ENCODE measurements at places on chromosomes 12 and 14. TPM values are rescaled to one million over a fixed set of nuclear protein-coding genes. Genes with fewer than 3 reads are reported as not detected.

GRCh38 chr12:15152456-15152855, 68.8 kb downstream of the RERG start:
- DNase-seq = no peak
- no peaks in the 10 kb centered on the region for H3K27me3 ChIP-seq
- peaks cover 78% of the 10 kb centered on the region for H3K4me1 ChIP-seq
- peak overlapping the region; percentile 98 for H3K27ac ChIP-seq

Gene CLEC2A
- total RNA-seq = not detected

DNA sequence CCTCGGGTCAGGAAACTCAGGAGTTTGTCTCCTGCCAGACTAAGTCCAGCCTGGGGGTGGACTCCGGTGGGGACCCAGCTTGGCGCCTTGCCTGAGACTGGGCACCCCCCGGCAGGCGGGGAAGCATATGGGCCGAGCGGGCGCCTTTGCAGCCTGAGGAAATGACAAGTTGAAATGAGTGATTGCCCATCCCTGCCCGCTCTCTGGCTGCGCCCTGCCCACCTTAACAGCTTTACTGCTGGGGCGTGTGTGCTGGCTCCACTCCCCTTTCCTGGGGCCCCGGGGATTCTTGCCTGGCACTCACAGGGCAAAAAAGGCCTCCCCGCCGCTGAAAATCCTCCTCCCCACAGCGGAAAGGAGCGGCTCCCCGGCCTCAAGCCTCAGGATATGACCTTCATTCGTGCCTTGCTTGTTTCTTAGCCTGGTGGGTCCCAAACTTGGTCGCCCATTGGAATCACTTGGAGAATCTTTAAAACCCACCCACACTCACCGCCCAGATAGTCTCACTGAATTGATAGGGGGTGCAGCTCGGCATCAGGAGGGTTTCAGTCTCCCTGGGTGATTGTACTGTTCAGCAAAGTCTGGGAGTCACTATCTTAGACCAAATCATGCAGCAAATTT, 1.5 kb downstream of the RFLNA start:
- no peaks in the 10 kb centered on the region for H3K36me3 ChIP-seq
- peak overlapping the region; percentile 72 for H3K4me3 ChIP-seq
- peaks cover 13% of the 10 kb centered on the region for H3K4me1 ChIP-seq
- DNase-seq = no peak
- no peak overlapping the region for H3K27ac ChIP-seq
- peaks cover 12% of the 10 kb centered on the region for H3K27me3 ChIP-seq

GRCh38 chr14:55532645-55533344, 47.2 kb upstream of the KTN1 start:
- no peaks in the 10 kb centered on the region for H3K27me3 ChIP-seq
- DNase-seq = no peak
- H3K4me1 ChIP-seq = peaks cover 19% of the 10 kb centered on the region
- H3K36me3 ChIP-seq = peaks cover 2% of the 10 kb centered on the region

Gene DPY19L2
- 13.9 TPM for total RNA-seq

Gene ANKS1B
- 0.70 TPM for total RNA-seq

Gene WDHD1
- 8.0 TPM for total RNA-seq

GRCh38 chr14:24132061-24132685, 1.7 kb downstream of the FITM1 start:
- DNase-seq = no peak
- H3K27ac ChIP-seq = no peak overlapping the region
- H3K4me3 ChIP-seq = no peak overlapping the region
- peaks cover 11% of the 10 kb centered on the region for H3K4me1 ChIP-seq

GRCh38 chr14:52369305-52369801, 55.2 kb downstream of the PTGER2 start:
- no peak overlapping the region for H3K27ac ChIP-seq
- no peak for DNase-seq
- H3K27me3 ChIP-seq = peaks cover 3% of the 10 kb centered on the region
- no peak overlapping the region for H3K4me3 ChIP-seq
- H3K4me1 ChIP-seq = peaks cover 5% of the 10 kb centered on the region
- no peaks in the 10 kb centered on the region for H3K36me3 ChIP-seq

DNA sequence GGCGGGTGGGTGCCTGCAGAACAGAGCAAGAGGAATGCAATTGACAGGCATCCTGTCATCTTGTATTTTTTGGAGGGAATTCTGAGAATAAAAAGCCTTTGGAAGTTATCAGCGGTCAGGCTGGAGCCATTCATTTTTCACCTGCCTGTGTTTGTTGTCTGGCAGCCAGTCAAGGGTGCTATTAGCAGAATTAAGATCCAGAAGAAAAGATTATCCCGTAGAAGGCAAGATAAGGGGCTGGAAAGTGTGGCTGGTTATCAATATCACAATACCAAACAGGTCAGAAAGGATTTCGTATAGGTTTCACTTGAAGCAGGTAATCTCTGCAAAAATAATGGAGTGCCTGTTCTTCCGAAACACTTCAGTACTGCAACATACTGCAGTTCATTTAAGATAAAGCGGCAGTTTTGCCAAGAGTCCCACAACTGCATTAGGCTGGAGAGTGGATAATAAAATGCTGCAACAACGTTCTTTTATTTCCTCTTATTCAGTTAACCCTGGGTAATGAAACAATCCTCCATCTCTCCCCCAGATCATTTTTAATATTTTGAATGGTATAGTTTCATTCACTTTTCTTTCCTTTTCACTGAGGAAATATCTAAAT, 171.2 kb upstream of the CDKN3 start:
- peaks cover 4% of the 10 kb centered on the region for H3K4me1 ChIP-seq
- DNase-seq = no peak
- no peaks in the 10 kb centered on the region for H3K36me3 ChIP-seq
- H3K4me3 ChIP-seq = no peak overlapping the region
- H3K27ac ChIP-seq = no peak overlapping the region
- peaks cover 42% of the 10 kb centered on the region for H3K27me3 ChIP-seq

Gene ARHGAP9
- total RNA-seq = 2.1 TPM

DNA sequence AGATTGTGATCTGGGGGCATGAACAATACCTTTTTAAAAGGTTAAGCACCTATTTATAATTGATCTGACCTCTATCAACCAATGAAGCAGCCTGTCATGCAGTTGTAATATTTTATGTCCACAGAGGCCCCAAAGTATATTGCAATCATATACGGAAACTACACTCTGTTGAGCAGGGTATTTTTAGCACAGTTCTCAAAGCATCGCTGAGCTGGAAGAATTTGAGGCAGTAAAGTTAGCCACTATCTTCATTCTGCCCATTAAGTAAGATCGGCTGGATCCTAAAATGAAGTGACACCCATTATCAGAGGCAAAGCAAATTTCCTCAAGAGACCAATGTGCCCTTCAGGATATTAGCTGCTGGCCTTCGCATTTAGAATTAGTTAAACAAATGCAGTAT, 47.7 kb upstream of the GRIP1 start:
- no peak for DNase-seq
- no peak overlapping the region for H3K4me3 ChIP-seq
- no peaks in the 10 kb centered on the region for H3K4me1 ChIP-seq
- H3K27ac ChIP-seq = no peak overlapping the region
- no peaks in the 10 kb centered on the region for H3K27me3 ChIP-seq

GRCh38 chr12:131089531-131090273, 136.0 kb downstream of the ADGRD1 start:
- peaks cover 2% of the 10 kb centered on the region for H3K4me1 ChIP-seq
- H3K27me3 ChIP-seq = no peaks in the 10 kb centered on the region
- no peak overlapping the region for H3K27ac ChIP-seq
- H3K4me3 ChIP-seq = no peak overlapping the region
- H3K36me3 ChIP-seq = no peaks in the 10 kb centered on the region

Gene SYCP3
- total RNA-seq = not detected

DNA sequence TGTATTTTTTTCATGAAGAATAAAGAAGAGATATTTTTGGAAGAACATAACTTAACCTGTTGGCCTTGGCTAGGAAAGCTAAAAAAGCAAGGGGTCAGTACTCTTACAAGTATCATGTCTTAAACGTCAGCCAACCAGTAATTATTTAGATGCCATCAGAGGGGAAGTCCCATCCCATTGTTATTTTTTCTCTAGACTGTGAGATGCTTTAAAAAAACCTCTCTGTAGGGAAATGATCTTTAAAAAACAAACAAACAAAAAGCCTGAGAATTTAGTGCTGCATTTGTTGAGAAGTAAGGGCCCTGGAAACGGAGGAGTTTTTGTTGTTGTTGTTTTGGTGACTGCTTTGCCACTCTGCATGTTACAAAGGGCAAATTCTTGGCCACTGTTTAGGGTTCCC, 474.0 kb downstream of the ZFP36L1 start:
- H3K27me3 ChIP-seq = no peaks in the 10 kb centered on the region
- H3K27ac ChIP-seq = peak overlapping the region; percentile 40
- DNase-seq = no peak

Gene PLXNC1
- total RNA-seq = 1.1 TPM

Gene INHBC
- not detected for total RNA-seq

DNA sequence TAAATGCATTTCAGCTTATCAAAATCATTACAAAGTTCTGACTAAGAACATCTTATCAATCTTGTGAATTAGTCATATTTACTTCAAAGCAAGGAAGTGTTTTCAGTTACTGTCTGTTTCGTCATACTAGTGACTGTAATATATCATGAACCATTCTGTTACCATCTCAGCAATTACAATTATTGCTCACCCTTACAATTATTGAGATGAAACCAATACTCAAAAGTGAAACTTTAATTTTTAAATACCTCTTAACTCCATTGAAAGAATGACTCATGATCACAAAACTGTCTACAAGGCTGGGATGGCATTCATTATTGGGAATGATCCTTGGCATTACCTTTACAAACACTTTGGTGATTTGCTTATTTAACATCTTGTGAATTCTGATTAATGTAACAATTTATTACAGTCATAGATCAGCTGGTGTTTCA, 90.3 kb downstream of the RPS6KA5 start:
- no peaks in the 10 kb centered on the region for H3K36me3 ChIP-seq
- H3K4me1 ChIP-seq = no peaks in the 10 kb centered on the region
- H3K4me3 ChIP-seq = no peak overlapping the region
- DNase-seq = no peak

DNA sequence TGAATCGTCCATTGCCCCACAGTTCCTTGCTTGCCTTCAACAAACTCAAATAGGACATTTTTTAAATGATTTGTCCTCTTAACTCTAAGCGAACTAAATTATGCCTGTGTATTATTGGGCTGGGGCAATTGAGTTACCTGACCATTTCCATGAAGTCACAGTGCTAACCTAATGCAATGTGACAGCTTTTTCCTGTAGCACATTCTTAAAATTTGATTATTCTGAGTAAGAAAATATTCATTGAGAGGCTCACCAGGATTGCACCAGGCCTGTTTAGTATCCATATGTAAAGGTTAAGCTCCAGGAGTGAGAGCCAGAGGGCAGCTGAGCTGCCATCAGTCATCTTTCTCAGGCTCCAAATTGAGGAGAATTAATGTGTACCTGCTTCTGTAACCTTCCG, 90.9 kb downstream of the GPR65 start:
- no peaks in the 10 kb centered on the region for H3K36me3 ChIP-seq
- no peaks in the 10 kb centered on the region for H3K27me3 ChIP-seq
- no peak overlapping the region for H3K27ac ChIP-seq
- no peak for DNase-seq
- H3K4me1 ChIP-seq = no peaks in the 10 kb centered on the region
- no peak overlapping the region for H3K4me3 ChIP-seq

- peak overlapping the region; percentile 91 for H3K27ac ChIP-seq
- H3K27me3 ChIP-seq = no peaks in the 10 kb centered on the region
- no peaks in the 10 kb centered on the region for H3K36me3 ChIP-seq
- no peak overlapping the region for H3K4me3 ChIP-seq
- DNase-seq = no peak
- peaks cover 82% of the 10 kb centered on the region for H3K4me1 ChIP-seq
Measured at GRCh38 chr14:76924371-76925096, 98.3 kb downstream of the LRRC74A start.

Measured in osteocyte (in vitro differentiated cells).